Tibial nerve (tissue), 4 donors: ENCODE measurements at places on chromosomes 6 and 20. TPM values are rescaled to one million over a fixed set of nuclear protein-coding genes. Genes with fewer than 3 reads are reported as not detected.

DNA sequence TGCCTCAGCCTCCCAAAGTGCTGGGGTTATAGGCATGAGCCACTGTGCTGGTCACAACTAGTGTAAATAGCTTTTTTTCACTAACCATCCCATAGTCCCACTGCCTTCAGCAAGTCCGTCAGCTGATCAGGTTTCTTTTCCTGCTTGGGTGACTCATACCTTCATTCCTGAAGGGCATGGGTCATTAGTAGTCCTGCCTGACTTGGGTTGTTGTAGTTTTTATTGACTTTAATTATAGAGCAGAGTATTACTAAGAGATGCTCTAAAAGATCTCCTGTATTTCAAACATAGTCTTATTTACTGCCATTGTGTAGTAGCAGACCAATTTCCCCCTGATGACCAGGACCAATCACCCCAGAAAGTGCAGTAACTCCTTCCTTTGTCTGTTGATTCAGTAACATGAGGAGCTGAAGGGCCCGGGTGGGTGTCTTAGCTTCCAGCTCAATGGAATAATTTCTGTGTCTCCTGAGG, 25.8 kb downstream of the HLA-C start:
- no peak for DNase-seq

DNA sequence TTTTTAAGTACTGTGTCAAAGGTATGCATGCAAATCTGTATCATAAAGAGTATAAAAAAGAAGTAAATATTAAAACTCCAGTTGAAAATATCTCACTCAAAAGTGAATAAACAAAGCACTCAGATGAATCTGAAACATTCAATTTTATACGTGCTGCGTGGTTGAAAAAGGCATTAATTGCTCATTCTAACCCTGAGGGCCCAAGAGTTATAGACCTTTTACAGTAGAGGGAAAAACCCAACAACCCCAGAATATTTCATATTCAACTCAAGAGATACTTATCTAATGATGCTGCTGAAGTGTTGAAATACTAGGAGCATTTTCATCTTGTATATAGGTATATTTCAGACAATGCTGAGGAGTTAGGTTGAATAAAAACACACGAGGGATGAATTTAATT, 862.8 kb upstream of the CITED2 start:
- DNase-seq = no peak

The RIMS4 gene
- total RNA-seq = 4.7 TPM

GRCh38 chr6:151440930-151441329, 11.0 kb downstream of the RMND1 start:
- peak; percentile 21 for DNase-seq

- no peak for DNase-seq
Observed at GRCh38 chr20:8344631-8345030, 212.6 kb downstream of the PLCB1 start.

The DPPA5 gene
- total RNA-seq = not detected

DNA sequence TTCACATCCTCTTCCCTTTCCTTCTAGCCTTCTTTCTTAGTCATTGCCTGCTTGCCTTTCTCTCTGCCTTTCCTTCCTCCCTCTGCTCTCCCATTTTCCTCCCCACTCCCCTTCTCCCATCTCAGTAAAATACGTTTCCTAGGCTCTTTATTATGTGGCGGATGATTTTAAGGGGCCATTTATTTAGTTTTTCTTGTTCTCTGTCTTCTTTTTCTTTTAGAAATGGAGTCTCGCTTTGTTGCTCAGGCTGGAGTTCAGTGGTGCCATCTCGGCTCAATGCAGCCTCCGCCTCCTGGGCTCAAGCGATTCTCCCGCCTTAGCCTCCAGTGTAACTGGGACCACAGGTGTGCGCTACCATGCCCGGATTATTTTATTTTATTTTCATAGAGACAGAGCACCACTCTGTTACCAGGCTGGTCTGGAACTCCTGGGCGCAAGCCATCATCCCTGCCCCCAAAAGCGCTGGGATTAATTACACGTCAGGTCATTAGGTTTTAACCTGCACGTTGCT, 1.5 kb downstream of the MTHFD1L start:
- no peak for DNase-seq

The TNXB gene
- 231 TPM for total RNA-seq

The FAM184A gene
- 11.2 TPM for total RNA-seq

GRCh38 chr6:124661097-124661661, 301.1 kb upstream of the RNF217 start:
- DNase-seq = no peak

DNA sequence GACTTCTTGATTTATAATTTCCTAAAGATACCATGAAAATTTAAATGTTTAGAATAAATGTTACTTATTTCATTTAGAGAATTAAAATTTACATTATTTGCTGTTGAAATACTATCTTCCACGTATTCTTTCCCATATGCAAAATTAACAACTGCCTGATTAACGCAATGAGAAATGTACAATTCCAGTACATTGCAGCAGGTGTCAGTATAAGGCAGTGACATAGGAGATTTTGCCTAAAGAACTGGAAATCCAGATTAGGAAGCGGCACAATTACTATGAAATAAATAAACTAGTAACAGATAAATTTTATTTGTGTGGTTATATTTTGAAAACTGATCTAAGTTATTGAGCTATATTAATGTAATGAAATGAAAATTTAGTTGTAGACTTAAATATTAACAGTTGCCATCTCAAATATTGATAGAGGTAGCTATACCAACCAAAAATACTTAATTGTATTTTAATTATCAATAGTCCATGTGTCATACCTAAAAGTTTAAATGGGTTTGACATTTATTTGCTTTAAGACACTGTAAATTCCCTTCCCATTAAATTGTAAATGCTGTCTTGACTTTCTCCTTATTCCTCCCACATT, 300.2 kb downstream of the UTRN start:
- no peak for DNase-seq

The SNAP91 gene
- 0.90 TPM for total RNA-seq

DNA sequence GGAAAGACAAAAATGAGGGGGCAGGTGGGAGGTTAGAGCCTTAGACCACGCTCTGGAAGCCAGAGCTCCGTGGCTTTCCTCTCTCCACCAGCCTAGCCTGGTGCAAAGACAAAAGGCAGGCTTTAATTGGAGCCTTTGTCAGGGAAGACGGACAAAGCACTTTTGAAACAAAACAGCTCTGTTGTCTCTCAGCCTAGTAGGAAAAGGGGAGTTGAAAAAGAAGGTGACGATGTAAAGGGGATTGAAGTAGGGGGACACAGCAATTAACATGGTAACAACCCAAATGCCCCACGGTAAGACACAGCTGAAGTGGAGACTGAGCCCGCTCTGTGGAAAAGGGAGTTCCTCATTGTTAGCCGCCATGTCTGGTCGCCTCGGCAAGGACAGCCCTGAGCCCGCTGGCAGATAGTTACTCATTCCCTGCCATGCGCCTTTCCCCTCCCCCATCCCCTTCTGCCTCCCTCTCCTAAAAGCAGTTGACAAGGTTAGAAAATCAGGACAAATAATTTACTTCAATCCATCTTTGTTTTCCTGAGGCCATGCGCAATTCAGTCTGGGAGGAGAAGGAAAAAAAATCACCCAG, 93.0 kb downstream of the TCP11 start:
- no peak for DNase-seq

DNA sequence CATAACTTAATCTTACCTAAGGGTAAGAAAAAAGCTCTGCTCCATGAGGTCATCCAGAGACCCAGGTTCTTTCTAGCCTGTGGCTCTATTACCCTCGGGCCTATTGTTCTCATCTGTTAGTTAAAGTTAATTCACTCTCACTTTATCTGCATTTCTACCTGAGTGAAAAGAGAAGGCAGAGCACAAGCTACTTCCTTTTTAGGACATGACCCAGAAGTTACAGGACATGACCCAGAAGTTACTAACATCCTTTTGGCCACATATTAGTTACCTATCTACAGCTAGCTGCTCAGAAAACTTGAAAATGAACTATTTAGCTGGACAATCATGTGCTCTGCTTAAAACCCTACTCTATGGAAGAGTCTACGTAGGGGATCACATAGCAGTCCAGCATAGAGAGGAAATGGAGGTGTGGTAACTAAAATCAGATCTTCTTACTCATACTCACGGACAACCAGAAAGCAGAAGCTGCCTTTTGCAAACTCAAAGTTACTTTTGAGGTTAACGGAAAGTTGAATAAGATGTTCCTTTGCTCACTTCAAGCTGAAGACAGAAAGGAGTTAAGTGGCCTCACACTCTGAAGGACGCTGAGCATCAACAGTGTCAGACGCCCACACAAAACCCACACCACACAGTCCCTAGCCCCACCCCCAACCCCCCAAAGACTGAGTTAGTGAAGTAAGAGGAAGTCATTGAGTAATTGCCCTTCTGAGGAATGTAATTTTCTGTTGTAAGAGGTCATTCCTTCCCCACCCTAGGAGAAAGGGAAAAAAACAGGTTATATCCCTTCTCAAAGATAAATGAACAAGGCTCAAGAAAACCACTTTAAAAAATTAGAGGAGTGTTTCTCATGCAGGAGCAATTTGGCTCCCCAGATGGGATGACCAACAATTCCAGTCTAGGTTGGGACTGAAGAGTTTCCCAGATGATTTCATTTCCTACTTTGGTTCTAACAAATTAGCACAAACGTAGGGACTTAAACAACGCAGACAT, 45.9 kb upstream of the TAB2 start:
- DNase-seq = no peak

GRCh38 chr6:118892355-118892991, 1.5 kb upstream of the ASF1A start:
- no peak for DNase-seq

The ARMC2 gene
- total RNA-seq = 3.9 TPM

DNA sequence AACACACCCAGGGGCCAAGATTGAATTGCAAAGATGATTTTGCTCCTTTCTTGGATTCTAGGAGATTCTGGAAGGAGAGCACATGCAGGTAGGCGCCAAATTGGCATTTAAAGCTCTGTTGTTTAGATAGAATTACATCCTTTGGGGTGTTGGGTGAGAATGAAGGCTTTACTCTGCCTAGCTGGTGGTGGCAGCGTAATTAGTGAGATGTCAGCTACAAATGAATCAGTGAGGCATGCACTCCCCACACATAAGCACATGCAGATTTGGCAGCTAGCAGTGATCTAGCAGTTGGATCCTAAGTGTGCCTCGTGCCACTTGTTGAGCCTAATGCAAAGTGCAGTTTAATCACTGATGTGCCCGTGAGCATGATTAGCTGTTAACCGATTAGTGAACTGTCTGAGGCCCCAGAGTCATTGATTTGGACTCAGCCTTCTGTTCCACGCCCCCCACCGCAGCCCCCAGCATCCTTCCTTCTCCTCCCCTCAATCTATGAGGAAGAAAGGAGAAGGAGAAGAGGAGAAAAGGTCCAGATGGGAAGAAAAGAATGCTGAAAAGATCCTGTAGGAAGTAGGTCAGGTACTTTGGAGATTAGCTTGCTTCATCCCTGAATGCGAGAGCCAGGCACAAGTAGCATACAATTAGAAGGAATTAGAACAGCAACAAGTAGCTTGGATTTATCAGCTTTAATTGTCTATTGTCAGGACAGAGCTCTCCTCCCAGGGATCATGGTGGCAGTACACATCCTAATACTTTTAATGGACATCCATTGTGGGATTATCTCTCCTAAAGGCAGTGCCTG, 6.0 kb upstream of the PRDM1 start:
- no peak for DNase-seq

The KCNK17 gene
- 1.7 TPM for total RNA-seq

DNA sequence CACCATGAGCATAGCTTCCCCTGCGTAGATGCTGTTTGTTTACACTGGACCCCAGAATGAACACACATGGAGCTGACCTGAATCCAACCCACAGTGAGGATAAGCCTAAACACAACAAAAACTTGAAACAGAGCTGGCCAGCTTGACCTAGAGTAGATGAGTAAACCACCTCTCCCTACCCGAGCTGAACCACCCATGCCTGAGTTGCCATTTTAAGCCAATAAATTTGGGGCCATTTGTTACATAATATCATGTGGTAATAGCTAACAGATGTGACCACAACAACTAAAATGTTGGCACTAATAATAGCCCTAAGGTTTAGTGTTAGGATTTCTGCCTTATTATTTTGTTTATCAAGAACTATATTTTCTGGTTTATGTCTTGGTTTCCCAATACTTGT, 103.2 kb upstream of the GRIK2 start:
- DNase-seq = no peak

The SLC17A2 gene
- total RNA-seq = not detected

The IRF4 gene
- total RNA-seq = 3.3 TPM

DNA sequence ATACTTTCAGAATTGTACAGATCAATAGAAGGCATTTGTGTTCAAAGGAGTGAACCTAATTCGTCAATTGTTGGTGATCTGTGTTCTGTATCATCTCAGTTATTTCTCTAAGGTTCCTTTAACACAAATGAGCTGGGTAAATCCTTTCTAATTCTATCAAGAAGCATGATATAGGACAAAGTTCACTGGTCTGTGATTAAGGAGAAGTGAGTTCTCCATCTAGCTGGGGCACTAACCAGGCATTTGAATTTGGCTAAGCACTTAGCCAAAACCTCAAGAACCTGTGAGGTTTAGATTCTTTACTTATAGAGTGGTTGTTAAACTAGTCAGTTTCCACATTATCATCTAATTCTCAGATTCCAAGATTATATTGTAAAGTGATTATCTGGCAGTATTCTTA, 50.3 kb downstream of the DOP1A start:
- DNase-seq = no peak

DNA sequence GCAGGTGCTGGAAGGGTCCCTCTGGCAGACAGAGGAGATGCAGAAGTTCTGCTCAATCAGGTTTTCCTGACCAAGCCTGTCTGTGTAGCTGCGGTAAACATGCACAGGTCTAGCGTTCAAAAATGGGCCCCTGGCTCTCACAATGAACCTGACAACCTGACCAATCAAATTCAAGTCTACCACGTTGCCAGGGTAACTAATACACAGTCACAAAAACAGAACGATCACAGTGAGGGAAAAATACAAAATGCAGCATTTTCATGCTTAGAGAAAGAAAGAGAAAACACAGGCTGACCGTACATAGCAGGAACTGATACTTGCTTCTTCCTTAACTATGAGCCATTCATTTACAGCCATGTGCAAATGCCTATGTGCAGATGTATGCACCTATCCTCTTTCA, 353.1 kb upstream of the TSHZ2 start:
- DNase-seq = no peak

The TREM2 gene
- 46.1 TPM for total RNA-seq

- DNase-seq = no peak
Observed at GRCh38 chr6:40247516-40248115, 313.4 kb upstream of the MOCS1 start.

DNA sequence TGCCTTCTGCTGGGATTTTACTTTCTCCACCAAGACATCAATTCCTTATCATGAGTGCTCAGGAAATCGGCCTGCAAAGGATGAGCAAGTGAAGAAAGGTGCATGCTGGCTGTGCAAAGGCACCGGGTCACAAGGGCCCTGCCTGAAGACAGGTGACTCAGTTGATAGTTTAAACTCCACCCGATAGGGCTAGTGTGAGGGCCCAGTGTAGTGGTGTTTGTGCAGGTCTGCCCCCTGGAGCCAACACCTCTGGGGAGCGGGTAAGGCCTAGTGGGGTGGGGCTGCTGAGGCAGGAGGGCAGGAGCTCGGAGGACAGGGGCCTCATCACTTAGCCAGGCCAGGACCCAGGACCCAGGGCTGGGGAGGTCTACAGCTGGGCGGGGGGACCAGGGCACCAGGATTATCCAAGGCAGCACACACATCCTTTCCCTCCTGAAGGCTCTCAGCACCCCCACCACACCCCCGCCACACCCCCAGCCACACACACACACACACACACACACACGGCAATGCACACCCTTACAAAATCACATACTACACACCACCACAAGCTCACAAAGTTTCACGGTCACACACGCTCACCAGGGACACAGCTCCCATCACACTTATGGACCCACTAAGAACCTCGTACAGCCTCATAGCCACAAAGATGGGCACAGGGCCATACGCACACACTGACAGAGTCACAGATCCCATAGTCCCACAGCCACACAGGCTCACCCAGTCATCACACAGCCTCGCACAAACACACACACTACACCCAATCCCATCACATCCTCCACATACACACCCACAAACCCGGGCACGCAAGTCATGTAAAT, 75.4 kb downstream of the GRM4 start:
- DNase-seq = no peak
